GM18507 (cell line): ENCODE measurements at places on chromosomes 11 and 22.

GRCh38 chr11:63573881-63574855, 11.0 kb upstream of the PLAAT2 start:
- DNase-seq, result no peak

GRCh38 chr11:7570938-7571521, 57.2 kb downstream of the PPFIBP2 start:
- no peak for DNase-seq

GRCh38 chr11:43905813-43906241, 25.2 kb downstream of the ALKBH3 start:
- no peak for DNase-seq

DNA sequence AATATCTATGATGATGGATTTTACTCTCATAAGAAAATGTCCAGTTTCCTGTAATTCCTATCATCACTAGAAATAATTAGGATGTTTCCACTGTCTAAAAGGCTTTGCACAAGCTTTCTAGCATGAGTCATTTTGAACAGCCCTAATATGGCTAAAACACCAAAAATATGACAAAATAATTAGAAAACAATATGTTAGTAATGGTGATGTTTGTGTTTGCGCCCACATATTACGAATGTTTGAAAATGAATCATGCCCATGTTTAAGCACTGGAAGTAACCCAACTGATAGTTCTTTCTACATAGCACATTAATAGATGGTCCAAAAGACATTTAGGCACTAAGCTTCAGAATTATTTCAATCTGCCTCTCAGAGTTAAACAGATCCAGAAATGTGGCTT, 96.0 kb downstream of the TRPC6 start:
- no peak for DNase-seq

DNA sequence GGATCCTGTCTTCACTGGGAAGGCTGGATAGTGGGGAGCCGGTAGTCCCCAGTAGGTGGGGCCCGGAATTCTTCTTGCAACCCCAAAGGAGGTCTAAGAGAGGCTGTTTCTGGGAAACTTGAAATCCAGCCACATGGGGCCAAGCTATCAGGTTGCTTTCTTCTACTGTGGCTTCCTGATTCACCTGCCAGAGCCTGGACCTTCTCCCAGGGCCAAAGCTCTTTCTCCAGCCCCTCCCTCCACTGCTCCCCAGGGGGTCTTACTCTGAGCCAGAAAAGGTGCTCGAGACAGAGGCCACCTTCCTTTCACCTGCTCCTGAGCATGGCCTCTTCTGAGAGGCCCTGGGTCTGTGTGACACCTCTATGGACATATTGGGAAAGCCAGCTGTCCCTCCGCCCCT, 9.1 kb downstream of the TST start:
- no peak for DNase-seq

DNA sequence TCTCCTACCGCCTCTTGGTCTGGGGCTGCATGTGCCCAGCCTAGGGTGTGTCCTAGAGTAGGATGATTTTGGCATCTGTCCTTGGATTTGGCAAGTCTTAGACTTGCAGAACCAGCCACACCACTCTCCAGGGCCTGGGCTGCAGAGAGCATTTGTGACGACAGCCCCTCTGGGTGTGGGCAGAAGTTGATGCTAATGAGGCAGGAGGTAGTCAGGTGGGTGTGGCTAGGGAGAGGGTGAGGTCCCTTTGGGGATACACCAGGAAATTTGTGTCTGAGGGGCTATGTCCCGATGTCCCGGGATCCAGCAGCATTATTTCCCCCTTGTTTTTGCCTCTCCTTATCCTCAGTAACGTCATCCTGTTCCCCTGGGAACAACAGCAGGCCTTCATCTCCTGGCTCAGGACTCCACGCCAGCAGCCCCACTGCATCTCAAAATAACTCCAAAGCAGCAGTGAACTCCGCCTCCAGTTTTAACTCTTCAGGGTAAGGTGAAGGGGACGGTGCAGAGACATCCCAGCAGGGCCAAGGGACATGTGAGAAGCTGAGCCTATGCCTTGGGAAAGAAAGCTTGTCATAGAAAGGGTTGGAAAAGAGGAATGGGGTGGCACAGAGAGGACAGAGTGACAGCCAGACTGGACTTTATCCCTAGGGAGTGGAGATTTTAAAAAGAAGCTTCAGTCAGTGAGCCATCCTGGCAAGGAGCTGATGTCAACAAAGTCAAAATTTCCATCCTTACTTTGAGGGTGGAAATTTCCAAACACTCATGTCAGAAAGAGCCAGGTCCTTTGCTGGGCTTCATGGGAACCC, 8.0 kb upstream of the TLCD5 start:
- no peak for DNase-seq

DNA sequence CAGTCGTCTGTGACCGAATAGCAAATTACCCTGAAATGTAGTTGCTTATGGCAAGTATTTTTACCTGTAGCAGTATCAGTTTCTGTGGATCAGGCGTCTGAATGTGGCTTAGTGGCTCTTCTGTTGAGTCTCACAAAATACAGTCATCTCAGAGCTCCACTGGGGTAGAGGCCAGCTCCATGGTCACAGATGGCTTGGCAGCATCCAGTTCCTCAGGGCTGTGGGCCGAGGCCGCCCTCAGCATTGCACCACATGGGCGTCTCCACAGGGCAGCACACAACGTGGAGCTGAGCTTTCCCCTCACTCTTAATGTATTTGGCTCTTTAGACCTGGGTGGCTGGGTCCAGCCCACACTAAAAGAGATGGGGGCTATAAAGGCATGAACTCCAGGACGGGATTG, 57.8 kb downstream of the SBF1 start:
- DNase-seq, result no peak

- DNase-seq, result no peak
Observed at GRCh38 chr11:35967042-35967441, 23.2 kb downstream of the LDLRAD3 start.

DNA sequence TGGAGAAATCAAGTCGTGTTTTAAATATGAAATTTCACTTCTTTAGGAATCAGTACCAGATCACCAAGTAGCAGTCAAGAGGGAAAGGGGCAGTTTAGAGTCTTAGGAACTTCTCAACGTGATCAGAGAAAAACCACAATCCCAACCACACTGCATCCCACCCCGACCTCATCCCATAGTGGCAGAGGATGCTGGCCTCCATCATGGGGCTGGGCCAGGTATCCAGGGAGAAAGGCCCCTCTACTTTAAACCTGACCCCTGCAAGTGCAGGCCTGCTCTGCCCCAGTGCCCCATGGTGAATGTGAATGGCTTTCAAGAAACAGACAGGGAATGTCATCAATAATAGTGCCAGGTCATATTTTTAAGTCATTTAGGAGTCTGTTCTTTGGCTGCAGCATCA, 12.1 kb downstream of the CHST1 start:
- DNase-seq, result no peak

DNA sequence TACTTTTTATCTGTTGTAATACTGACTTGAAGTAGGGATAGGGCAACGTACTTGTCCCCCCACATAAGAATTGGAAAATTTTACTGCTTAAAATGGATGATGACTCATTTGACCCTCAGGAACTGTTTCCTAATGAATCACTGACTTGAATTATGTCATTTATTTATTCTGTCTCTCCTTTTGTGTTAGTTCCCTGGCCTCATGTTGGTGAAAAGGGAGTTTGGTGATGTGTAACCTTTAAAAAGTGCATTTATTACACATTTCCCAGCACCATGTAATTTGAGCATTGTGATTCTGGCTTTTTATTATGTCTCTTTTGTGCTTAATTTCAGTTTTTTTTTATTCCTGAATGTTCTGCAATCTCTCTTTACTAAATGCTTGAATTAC, 20.3 kb upstream of the PGM2L1 start:
- no peak for DNase-seq

- DNase-seq, result no peak
Observed at GRCh38 chr11:128670631-128671030, 23.2 kb upstream of the FLI1 start.

GRCh38 chr22:31281733-31282132, 10.6 kb downstream of the PIK3IP1 start:
- no peak for DNase-seq

DNA sequence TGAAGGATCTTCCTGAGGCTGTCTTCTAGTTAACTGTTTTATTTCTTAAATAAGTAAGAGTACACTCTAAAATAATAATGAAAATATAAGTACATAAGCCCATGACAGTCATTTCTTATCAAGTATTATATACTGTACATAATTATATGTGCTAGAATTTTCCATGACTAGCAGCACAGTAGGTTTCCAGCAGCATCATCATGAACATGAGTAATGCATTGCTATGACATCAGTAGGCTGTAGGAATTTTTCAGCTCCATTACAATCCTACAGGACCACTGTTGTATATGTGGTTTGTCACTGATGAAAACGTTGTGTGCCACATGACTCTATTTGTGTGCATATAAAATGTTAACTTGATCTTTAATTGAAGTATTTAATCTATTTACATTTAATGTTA, 22.0 kb downstream of the ZNF202 start:
- no peak for DNase-seq

DNA sequence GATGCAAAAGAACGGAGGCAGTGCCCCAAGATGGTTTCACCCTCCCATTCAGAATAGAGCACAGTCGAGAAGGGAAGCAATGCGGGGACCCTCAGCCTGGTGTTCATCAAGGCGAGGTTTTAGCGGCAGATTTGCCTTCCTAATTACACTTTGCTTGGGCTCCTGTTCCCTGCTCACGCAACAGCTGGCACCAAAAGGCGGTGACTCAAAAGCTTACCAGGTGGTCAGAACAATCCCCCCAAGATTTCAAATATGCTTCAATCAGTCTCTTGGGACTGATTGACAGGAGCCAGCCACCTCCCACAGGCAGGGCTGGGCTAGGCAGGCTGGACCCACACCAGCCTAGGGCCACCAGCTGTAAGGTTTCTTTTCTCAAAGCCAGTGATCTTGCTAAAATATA, 14.2 kb downstream of the IGSF9B start:
- DNase-seq, result no peak

DNA sequence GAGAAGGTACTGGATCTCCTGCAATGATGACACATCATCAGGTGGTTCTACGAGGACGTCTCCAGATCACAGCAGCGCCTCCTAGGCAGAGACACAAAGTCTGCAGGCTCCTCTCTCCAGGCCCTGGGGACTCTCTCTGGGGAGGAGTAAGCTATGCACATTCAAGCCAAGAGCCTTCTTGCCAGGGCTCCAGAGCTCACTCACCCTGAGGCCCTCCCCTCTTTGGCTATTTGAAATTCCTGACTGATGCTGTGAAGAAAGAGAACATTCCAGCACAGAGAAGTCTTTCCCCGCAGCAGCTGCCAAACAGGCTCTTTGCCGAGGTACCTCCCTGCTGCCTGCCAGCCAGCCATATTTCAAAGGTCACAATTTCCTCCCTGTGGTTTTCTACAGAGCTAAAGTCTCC, 204.9 kb downstream of the CSNK2A3 start:
- no peak for DNase-seq

DNA sequence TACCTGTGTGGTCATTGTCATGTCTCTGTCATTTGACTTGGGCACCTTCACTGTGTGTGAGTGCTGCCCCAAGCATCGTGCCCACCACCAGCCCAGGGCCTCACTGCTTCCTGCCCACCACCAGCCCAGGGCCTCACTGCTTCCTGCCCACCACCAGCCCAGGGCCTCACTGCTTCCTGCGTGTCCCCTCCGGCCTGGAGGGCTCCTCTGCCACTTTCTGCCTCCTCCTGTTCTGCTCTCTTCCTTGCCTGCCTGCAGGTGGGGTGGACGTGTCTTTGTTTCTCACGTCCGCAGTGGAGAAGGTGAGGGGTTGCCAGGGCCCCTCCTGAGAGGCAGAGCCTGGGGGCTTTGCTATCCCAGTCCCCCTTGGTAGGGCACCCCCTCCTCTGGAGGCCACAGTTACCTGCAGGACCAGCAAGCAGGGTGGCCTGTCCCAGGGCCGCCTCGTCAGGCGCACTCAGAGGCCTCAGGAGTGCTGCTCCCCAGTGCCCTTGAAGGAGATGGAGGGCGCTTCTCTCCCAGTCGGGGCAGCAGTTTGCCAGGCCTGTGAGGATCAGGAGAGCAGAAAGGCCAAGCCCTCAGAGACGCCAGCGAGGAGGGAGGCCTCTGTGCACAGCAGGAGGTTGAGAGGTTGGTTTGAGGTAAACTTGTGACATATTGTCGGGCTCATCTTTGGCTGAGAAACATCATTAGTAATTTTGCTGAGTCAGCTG, 290.7 kb downstream of the TBC1D22A start:
- no peak for DNase-seq

DNA sequence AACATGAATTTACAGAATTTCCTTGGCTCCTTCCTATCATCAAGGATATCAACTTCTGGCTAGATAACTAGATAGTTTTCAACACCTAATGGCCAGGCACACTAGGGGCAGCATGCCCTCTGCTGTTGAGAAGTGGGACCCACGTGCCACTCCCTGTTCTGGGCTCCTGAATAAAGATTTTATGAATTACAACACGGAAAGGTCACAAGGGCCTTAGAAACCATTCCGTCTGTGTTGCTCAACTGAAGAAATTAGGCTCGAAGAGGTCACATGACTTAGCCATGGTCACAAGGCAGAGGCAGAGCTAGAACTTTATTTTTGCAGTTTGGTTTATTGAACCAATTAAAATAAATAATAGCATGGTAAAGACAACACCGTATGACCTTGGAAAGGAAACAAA, 36.0 kb downstream of the PRCP start:
- no peak for DNase-seq

DNA sequence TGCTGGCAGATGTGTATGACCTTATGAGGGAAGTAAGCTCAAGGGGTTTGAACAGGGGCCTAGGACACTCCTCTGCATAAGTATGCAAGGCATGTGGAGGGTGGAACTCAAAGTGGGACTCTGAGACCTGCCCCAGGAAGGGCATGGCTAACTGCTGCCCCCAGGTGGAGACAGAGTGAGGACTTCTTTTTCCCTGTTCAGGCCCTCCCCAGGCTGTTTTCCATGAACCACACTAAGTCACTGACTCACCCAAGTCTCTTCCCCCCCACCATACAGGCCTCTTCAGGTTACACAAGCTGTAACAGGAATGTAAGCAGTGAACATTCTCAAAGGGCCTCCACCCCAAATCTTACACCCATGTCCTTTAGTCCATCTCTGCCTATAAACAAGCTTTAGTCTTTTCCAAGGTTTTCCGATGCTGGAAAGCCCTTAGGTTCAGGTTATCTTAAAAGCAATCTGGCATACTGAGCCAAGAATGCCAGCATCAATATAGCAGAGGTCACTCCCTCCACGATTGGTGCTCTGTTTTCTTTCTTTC, 13.1 kb downstream of the EEF1G start:
- no peak for DNase-seq

GRCh38 chr11:2933375-2934020, 4.3 kb upstream of the PHLDA2 start:
- no peak for DNase-seq

DNA sequence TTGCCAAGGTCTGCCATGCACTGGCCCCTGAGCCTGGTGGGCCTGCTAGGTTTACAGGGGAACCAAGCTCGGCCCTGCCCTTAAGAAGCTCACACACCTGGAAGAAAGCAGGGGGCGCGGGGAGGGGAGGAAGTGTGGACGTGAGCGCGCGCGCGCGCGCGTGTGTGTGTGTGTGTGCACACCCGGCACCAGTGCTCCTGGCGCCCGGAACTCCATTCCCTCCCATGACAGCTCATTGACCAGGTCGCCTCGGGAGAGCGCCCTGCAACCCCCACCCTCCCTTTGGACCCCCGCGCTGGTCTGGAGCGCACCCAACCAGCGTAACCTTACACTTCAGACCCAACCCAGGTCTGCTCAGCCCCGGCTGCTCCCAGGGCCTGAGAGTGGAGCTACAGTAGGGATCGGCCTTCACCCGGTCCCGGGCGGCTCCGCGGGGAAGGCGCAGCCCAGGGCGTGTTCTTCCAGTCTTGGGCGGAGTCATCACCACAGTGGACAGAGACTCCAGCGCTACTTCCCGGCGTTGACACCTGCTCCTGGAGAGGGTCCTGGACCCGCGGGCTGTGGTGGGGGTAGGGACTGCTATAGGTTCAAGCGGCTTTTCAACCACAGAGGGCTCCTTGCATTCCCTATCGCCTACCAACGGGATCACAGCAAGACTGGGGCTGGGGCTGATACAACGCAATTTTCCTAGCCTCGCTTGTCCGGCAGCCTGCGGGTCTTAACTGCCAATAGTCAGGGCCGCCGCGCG, 1.5 kb downstream of the GALNT18 start:
- DNase-seq, result no peak
